ENCODE measurements at places on chromosomes 5 and 9.

DNA sequence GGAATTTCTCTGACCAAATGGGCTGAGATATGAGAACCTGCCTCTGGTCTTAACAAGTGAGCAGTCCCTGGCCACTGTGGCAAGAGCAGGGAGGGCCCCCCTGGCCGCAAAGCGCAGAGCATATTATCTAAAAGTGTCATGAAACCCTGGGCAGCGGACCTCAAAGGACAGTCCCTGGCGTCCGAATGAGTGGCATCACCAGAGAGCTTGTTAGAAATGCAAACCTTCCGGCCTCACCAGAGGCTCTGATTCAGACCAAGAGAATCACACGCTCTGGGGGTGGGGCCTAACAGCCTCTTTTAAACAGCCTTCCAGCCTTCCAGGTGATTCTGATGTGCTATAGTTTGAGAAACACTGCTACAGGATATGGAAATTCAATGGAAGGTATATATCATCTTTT is 10.9 kb downstream of the PTPN3 start:
- DNase-seq = no peak

DNA sequence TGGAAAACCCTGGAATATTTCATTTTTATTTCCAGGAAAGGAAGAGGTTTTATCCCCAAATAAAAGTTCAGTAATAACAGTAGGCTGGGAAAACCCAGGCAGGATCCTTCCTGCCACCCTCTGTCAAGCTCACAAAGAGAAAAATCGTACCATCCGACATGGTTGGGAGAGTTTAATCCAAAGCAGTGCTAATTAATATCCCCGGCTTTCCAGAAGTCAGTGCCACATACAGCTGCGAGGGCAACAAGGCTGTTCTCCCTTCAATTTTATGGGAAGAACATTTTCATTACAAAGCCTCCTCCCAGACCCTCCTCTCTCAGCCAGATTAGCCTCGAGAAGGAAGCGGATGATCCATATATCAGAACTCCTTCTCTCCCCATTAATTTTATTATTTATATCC is 95.5 kb downstream of the PAX5 start:
- no peak for DNase-seq

DNA sequence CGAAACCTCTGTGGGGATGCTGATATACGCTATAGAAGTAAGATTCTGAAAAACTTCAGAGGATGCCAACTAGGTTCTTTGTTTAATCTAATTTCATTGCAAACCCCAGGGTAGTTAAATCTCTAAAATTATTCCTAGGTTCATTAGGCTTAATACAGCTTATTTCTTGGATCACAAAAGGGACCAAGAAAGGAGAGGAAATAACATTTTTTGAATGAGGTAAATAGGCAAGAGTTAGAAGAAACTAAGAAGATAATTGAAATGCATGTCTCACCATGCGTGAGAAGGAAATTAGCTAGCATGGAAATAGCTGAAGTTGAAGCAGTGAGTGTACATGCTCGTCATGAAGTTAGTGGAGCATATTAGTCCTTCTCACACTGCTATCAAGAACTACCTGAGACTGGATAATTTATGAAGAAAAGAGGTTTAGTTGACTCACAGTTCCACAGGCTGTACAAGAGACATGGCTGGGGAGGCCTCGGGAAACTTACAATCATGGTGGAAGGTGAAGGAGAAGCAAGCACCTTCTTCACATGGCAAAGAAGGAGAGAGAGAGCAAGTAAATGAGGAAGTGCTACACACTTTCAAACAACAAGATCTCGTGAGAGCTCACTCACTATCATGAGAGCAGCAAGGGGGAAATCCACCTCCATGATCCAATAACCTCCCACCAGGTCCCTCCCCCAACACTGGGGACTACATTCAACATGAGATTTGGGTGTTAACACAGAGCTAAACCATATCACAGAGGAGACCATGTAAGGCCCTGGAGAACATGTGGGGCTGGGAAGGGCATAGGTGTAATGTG is 125.1 kb upstream of the OSMR start:
- no peak for DNase-seq

DNA sequence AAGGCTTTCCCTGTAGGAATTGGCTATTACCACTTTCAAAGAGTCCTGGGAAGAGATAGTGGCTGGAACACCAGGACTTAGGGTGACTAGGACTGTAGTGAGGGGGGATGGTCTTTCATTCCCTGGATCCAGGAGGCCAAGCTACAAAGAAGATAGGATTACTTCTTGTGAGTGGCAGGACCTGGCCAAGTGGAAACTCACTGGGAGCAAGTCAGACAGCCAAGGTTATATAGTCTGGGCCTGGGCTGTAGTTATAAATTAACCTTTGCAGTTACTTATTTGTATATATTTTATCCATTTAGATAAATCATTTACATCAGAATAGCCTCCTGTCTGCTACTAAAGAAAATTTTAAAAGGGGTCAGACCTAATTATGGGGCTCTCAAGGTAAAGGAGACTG is 124.3 kb downstream of the TLR4 start:
- DNase-seq = no peak

- DNase-seq = peak; percentile 51
Observed at GRCh38 chr5:116947691-116948528, 373.3 kb upstream of the SEMA6A start.

DNA sequence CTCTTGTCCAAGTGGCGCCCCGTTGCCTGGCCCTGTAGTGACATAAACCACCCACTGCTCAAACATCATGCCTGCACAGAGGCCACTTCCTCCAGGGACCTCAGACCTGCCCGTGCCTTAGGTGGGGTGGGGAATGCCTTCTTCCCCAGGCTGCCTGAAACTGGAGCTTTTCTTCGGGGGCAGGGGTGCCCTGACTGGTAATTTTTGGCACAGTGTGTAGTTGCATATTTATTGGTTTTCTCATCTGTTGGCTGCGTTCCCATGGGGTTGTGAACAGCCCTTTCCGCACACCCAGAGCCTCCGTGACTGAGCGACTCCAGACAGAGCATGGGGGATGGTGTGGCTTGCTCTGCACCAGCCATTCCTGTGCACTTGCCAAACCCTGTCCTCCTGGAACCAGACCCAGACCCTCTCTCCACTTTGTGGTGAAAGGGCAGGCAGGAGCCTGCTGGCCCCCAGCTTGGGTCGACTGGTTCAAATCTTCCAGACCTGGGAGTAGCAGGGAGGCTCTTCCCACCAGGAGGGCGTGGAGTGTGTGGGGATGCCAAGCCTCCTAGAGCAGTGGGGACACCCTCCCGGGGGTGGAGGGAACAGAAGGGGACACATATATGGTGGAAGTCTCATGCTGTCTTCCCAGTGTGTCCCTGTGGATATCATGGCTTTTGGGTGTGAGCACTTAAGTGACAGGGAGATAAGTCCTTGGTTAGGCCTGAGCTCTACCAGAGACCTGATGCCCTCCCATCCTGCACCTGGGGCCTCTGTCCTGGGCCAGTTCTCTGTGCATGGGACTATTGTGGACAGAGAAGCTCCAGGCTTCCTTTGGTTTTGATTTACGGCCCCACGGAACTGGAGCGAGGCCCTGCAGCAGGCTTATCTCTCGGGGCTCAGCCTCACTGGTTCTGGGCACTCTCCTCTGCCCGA is 39.6 kb downstream of the WNK2 start:
- no peak for DNase-seq

DNA sequence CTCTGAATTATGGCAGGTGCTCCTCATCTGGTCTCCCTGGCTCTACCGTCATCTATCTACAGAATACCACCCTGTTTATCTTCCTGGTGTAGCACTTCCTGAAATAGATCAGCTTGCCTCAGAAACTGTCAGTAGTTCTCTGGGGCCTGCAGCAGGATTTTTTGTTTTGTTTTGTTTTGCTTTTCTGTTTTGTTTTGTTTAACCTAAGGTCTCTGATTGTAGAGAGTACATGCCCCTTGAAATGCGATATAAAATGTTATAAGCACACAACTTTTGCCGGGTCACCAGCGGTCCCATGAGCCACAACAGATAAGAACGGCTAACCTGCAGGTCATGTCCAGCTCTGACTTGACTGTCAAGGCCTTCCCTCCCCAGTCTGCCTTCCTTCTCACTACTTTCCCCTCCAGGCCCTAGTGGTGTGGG is 26.6 kb upstream of the CREBRF start:
- DNase-seq = no peak

DNA sequence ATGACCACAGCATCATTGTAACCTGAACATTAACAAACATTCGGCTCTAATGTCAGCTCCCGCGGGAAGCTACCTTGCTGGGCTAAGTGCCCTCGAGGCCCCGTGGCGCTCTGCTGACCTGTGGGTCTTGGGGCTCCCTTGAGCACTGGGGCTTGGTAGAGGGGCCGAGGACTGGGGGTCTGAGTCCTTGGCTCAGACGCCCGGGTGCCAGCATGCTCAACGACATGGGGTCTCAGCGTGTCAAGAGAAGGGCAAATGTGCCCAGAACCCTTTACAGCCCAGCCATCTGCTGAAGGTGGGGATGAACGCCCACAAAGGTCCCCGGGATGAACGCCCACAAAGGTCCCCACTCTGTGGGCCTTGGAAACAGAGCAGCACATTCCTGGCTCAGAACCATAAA is 39.7 kb upstream of the SARDH start:
- DNase-seq = no peak

- DNase-seq = peak; percentile 6
Observed at GRCh38 chr9:69317894-69318293, 7.1 kb upstream of the ENTREP1 start.

DNA sequence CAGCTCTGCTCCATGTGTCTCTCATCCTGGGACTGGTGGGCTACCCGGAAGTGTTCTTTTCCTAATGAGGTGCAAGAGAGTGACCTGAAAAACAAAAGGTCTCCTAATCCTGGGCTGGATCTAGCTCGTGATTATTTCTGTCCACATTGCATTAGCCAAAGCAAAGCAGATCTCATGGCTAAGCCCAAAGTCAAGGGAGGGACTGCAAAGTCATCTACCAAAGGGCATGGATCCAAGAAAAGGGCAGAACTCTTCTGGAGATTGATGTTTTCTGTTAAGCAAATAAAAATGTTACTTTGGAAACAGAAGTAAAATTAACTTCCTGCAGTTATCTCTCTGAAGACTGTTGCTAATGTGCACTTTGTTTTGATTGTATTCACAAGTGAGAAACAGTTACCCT is 225.2 kb downstream of the CFAP90 start:
- no peak for DNase-seq

GRCh38 chr5:75668445-75668844 is 48.8 kb downstream of the POC5 start:
- DNase-seq = no peak

GRCh38 chr9:6973762-6974161 is 216.0 kb downstream of the KDM4C start:
- DNase-seq = no peak

GRCh38 chr5:61362796-61363368 is 30.8 kb downstream of the ZSWIM6 start:
- no peak for DNase-seq

DNA sequence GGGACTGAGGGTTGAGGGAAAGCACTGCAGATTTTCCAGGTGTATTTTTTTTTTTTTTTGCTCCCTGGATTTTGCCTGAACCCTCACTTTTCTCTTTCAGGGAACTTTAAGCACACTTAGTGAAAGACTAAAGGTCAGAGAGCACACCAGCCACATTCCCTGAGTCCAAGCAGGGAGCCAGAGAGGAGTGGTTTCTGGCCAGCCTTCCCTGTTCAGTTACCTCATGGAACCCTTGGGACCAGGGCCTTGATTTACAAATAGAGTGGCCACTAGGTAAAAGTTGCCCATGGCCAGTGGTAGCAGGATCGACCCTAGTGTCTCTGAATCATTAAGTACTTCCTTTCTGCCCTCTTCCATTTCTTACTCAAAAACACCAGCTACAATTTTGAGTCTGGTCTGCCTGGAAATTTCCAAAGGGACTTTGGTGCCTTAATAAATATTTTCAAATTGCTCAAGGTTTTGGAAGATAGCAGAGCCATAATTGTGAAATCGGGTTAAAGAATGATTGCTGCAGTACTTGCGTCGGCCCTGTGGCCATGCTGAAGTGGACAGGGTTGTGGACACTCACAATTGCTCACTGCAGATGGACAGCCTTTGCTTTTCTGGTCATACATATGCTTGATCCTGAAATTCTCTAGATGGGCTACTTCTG is 14.5 kb downstream of the PALM2AKAP2 start:
- DNase-seq = no peak

- no peak for DNase-seq
Observed at GRCh38 chr5:100574716-100575115, 39.5 kb downstream of the FAM174A start.

DNA sequence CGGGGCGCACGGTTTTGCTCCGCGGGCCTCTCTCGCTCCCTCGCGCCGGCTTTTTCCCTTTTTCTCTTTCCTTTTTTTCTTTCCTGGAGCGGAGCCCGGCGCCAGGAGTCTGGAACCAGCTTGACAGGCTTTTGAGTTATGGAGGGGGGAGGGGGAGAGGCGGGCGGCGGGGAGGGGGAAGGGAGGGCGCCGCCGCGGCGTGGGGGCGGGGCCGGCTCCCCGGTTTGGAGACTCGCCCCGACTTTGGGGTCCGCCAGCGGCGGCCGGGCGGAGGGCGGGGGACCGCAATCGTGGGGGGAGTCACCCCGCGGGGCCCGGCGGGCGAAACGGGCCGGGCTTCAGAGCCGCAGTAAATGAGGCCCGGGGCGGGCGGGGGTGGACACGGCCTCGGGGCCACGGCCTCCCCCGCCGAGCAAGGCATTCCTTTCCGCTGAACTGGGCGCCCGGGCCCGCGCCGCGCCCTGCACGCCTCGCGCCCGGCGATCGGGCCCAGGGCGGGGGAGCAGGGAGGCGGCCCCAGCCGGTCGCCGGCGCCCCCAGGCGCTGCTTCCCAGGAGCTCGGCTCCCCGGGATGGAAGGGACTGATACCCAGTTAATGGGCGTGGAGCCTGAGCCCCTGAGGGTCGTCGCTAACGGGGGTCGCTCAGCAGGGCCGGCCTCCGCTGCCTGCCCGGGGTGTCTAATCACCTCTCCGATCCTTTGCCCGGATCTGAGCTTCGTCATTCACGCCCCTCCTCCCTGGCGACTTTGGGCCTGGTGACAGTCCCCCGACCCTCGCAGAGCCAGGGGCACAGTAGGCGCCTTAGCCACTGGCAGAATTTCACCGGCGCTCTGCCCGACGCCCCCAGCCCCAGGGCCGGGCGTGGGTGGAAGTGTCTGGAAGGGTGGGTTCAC is 138.1 kb downstream of the C9orf50 start:
- DNase-seq = no peak

All from stimulated activated CD4-positive, alpha-beta T cell treated with anti-CD3 and anti-CD28 coated beads, Interleukin-2, amount 100 ng/mL, for 48 hours (primary cell).